ENCODE measurements at places on chromosomes 11 and 22. TPM values are rescaled to one million over a fixed set of nuclear protein-coding genes. Genes with fewer than 3 reads are reported as not detected.

The TEX54 gene
- not detected for polyA plus RNA-seq

The DDIAS gene
- polyA plus RNA-seq = 11.4 TPM

The TUB gene
- 27.2 TPM for polyA plus RNA-seq

The FJX1 gene
- 15.0 TPM for polyA plus RNA-seq

The PDXP gene
- 15.4 TPM for polyA plus RNA-seq

The CTTN gene
- 219 TPM for polyA plus RNA-seq

The CD6 gene
- polyA plus RNA-seq = 1.5 TPM

The CRACR2B gene
- 9.9 TPM for polyA plus RNA-seq

The C11orf97 gene
- polyA plus RNA-seq = 0.20 TPM

The C11orf86 gene
- polyA plus RNA-seq = not detected

The CASP5 gene
- not detected for polyA plus RNA-seq

The OR10A2 gene
- 0.08 TPM for polyA plus RNA-seq

The FAM111A gene
- 99.3 TPM for polyA plus RNA-seq

The PDE2A gene
- 13.6 TPM for polyA plus RNA-seq

The KRTAP5-4 gene
- not detected for polyA plus RNA-seq

The RPUSD4 gene
- polyA plus RNA-seq = 43.7 TPM

The DGCR2 gene
- polyA plus RNA-seq = 71.5 TPM

The SESN3 gene
- 78.5 TPM for polyA plus RNA-seq

The MRPL11 gene
- polyA plus RNA-seq = 67.5 TPM

The DRD4 gene
- polyA plus RNA-seq = 1.1 TPM

The MYEOV gene
- polyA plus RNA-seq = 5.0 TPM

The OR52I1 gene
- not detected for polyA plus RNA-seq

The OR51B4 gene
- 0.35 TPM for polyA plus RNA-seq

The CNTF gene
- 2.0 TPM for polyA plus RNA-seq

The VWA5A gene
- polyA plus RNA-seq = 13.7 TPM

The DUSP8 gene
- polyA plus RNA-seq = 3.2 TPM

The COX8A gene
- 194 TPM for polyA plus RNA-seq

The PHLDB1 gene
- 155 TPM for polyA plus RNA-seq

The OR4A16 gene
- polyA plus RNA-seq = not detected

The ATP6V1E1 gene
- 135 TPM for polyA plus RNA-seq

The LYVE1 gene
- 57.2 TPM for polyA plus RNA-seq

Measured in left kidney (tissue), 8 donors.